CD4-positive, alpha-beta memory T cell (primary cell): ENCODE measurements at places on chromosomes 12 and 14. TPM values are rescaled to one million over a fixed set of nuclear protein-coding genes. Genes with fewer than 3 reads are reported as not detected.

- H3K27ac ChIP-seq, result no peak overlapping the region
- H3K4me1 ChIP-seq, result no peaks in the 10 kb centered on the region
- no peak overlapping the region for H3K4me3 ChIP-seq
- no peaks in the 10 kb centered on the region for H3K27me3 ChIP-seq
- no peak for DNase-seq
These were observed 913.1 kb upstream of the FBXO33 start for GRCh38 chr14:40345334-40345733.

DNA sequence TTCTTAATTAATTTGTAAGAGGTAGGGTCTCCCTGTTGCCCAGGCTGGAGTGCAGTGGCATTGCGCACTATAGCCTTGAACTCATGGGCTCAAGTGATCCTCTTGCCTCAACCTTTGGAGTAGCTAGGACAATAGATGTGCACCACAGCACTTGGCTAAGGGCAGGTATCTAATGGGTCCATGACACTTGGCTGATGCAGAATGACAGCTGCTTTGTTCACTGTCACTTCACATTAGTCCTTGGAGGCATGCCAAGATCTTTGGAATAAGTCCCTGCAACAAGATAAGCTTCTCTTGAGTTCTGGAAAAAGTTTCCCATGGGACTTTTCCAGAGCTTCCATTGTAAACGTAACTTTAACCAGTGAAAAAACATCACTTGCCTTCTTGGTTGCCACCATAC lies 23.4 kb downstream of the COQ6 start:
- peaks cover 3% of the 10 kb centered on the region for H3K36me3 ChIP-seq
- no peak overlapping the region for H3K4me3 ChIP-seq
- H3K27ac ChIP-seq, result no peak overlapping the region
- no peaks in the 10 kb centered on the region for H3K4me1 ChIP-seq
- H3K27me3 ChIP-seq, result no peaks in the 10 kb centered on the region

The KIF21A gene
- polyA plus RNA-seq, result 7.8 TPM

The PPP4R4 gene
- polyA plus RNA-seq, result 1.2 TPM

- no peaks in the 10 kb centered on the region for H3K36me3 ChIP-seq
- no peaks in the 10 kb centered on the region for H3K4me1 ChIP-seq
- no peak overlapping the region for H3K27ac ChIP-seq
- no peaks in the 10 kb centered on the region for H3K27me3 ChIP-seq
- no peak overlapping the region for H3K4me3 ChIP-seq
These were observed 6.8 kb upstream of the SLC24A4 start for GRCh38 chr14:92316176-92316575.

GRCh38 chr14:104586832-104587620 lies 7.5 kb downstream of the C14orf180 start:
- no peaks in the 10 kb centered on the region for H3K27me3 ChIP-seq

DNA sequence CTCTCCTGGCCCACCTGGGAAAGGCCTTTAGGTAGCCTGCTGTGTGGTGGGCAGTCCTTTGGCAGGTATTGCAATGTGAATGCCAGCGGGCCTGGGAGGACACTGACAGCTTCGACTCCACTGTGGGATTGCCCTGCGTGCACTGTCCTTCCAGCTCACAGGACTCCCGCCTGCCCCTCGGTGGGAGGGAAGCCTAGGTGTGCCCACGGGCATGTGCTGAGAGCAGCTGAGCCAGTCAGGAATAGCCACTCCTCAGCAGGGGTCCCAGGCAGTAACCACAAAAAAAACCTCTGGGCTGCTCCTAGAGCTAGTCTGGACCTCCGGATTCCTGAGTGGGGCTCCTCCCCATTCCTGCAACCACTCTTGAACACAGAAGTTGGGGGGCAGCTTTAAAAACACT lies 278.2 kb downstream of the FOXN3 start:
- H3K36me3 ChIP-seq, result no peaks in the 10 kb centered on the region
- no peak overlapping the region for H3K4me3 ChIP-seq
- no peaks in the 10 kb centered on the region for H3K4me1 ChIP-seq
- no peaks in the 10 kb centered on the region for H3K27me3 ChIP-seq
- DNase-seq, result no peak
